ENCODE measurements at places on chromosomes 3 and 15.

- DNase-seq, result no peak
Observed at GRCh38 chr3:67517781-67518180, 136.6 kb downstream of the SUCLG2 start.

GRCh38 chr3:70352215-70352614 is 39.8 kb upstream of the MDFIC2 start:
- no peak for DNase-seq

DNA sequence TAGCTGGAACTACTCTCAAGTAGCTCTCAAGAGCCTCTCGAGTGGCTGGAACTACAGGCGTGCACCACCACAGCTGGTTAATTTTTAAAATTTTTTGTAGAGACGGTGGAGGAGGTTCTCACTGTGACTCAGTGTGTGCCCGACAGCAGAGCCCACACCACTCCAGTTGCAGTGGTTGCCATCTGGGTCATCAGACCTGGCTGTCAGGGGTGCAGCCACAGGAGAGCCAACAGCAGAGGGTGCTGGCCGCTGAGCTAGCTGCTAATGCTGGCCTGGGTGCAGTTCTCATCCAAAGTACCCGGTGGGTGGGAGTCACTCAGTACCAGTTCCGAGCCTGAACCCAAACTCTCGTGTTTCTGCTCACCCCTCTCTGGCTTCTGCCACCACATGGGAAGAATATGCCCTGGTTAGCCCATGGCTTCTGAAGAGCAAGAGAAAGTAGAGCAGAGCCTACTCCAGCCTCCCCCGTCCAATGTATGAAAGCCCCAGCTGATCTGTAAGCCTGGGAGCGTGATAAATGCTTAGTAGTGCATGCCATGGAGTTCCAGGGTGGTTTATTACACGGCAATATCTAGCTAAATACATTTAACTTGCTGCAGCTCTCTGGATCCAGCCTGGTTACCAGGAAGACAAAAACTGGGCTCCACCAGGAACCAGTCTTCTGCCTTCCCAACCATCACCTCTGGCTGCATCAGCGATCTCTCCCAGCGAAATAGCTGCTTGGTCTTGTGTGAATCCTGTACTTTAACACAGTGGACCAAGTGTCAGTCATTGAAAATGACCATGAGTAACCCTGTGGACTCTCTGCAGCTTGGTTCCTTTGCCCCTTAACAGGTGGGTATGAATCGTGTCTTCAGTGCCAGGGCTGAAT is 17.1 kb downstream of the UMPS start:
- DNase-seq, result no peak

DNA sequence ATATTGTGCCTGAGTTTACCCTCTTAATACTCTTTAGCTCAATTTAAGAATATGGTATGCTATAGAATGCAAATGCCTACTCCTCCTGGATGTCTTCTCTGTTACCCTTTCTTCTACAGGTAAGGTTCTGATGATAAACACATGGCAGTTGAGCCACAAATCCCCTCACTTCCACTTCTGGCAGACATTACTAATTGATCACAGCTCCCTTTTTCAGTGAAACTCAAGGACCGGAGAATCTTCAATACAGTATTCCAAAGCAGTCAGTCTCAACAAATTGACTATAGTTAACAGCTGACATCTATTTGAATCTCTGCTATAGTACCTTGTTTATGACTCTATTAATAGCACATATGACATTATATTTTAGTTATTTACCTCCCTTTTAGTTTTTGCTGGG is 232.1 kb upstream of the ADAMTS9 start:
- no peak for DNase-seq

DNA sequence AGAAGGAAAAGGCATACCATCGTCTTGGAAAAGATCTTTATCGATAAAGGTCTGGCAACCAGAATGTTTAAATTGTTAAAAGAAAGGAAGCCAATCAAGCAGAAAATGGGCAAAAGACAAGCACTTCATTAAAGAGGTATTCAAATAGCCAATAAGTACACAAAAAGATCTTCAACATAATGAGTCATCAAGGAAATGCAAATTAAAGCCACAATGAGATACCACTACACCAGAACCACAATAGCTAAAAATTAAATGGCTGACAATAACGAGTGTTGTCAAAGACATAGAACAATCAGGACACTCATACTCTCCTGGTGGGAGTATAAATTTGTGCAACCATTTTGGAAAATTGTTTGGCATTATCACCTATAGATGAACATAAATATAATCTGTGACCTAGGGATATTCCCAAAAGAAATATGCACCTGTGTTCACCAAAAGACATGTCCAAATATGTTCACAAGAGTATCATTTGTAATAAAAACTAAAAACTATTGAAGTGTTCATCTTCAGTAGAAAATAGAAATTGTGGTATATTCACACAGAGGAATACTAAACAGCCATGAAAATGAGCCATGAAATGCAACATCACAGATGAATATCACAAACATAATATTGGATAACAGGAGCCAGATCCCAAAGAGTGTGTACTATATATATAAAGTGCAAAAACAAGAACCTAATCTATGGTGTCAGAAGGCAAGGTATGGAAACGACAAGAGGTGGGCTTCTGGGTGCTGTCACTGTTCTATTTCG is 14.4 kb upstream of the BTBD1 start:
- no peak for DNase-seq
